Dermis microvascular lymphatic vessel endothelial cell (primary cell): ENCODE measurements at places on chromosomes 12 and 14. TPM values are rescaled to one million over a fixed set of nuclear protein-coding genes. Genes with fewer than 3 reads are reported as not detected.

The VWF gene
- total RNA-seq: 467 and 1,551 TPM in 2 replicates

The AQP2 gene
- total RNA-seq: not detected in 2 replicates

The SPX gene
- total RNA-seq: not detected in 2 replicates

The RAD9B gene
- 0.25 and 0.26 TPM in 2 replicates for total RNA-seq

The GPX2 gene
- not detected in 2 replicates for total RNA-seq

The MAP4K5 gene
- total RNA-seq: 33.0 and 55.5 TPM in 2 replicates
